Left cardiac atrium (tissue), 4 donors: ENCODE measurements at places on chromosomes 7 and 10. TPM values are rescaled to one million over a fixed set of nuclear protein-coding genes. Genes with fewer than 3 reads are reported as not detected.
A peak's percentile ranks its signal among the peaks of the same experiment; 100 is the strongest.

MINDY3 gene
- 19.9 TPM for total RNA-seq

DPP6 gene
- 0.56 TPM for total RNA-seq

PLXNA4 gene
- total RNA-seq, result 30.1 TPM

CREM gene
- 41.0 TPM for total RNA-seq

INA gene
- total RNA-seq, result not detected

SUN3 gene
- not detected for total RNA-seq

NPC1L1 gene
- total RNA-seq, result 0.10 TPM

CTTNBP2 gene
- total RNA-seq, result 7.0 TPM

UCN3 gene
- total RNA-seq, result not detected

CUEDC2 gene
- total RNA-seq, result 66.3 TPM

GRCh38 chr7:157329447-157329846 lies 7.4 kb upstream of the DNAJB6 start:
- DNase-seq, result no peak

DNA sequence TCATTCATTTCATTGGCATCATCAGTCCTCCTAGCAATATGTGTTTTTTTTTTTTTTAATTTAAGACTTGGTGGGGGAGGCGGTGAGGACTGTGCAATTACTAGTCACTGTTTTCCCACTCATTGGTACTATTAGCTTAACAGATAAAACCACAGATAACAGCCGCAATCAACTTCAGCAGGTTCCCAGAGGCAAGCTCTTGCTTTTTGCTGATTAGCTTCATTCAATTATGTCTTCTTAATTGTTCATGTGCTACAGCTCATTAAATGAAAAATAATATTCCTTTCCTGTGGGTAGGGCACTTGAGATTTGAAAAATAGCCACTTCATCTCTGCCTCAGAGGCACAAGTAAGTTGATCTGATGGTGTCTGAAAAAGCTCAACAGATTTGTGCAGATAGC lies 215.5 kb downstream of the PCDH15 start:
- no peak for DNase-seq

DNA sequence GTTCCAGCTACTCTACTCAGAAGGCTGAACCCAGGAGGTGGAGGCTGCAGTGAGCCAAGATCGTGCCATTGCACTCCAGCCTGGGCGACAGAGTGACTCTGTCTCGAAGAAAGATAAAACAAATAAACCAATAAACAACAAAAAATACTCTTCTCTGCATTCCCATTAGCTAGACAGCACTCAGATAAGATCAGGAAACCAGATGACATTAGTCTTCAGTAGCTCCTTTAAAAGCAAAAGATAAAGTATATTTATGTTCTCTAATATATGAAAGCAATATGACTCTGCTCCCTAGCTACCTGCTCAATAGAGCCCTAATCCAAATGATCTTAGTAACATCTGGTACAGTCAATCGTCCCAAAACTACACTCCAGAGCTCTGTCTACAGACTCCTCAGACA lies 212.9 kb downstream of the ELMO1 start:
- DNase-seq, result no peak

- no peak for DNase-seq
Observed at GRCh38 chr7:127177156-127177555, 75.6 kb downstream of the GRM8 start.

DNA sequence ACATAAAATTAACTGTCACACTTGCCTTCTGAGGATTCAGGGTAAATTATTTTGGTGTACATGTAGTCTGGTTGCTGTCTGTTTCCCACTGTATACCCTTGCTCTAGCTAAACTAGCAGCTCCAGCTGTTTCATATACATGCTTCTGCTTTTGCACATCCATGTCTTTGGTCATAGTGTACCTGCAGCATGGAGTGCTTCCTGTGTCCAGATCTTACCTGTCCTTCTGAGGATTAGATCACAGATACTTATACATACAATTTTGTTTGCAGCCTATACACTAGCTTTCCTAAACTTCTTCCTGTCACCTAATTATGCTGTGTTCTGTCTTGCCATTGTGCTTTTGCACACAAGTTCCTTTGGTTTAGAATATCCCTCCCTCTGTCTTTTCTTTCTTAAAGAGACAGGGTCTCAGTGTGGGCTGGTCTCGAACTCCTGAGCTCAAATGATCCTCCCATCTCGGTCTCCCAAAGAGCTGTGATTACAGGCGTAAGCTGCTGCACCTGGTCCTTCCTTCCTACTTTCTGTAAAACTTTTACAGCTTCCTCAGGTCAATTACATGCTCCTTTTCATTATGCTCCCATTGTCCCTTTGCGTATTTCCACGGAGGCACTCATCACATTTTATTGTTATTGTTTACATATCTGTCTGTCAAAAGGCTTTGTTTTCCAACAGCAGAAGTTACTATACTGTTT lies 33.8 kb downstream of the TPST1 start:
- no peak for DNase-seq

DNA sequence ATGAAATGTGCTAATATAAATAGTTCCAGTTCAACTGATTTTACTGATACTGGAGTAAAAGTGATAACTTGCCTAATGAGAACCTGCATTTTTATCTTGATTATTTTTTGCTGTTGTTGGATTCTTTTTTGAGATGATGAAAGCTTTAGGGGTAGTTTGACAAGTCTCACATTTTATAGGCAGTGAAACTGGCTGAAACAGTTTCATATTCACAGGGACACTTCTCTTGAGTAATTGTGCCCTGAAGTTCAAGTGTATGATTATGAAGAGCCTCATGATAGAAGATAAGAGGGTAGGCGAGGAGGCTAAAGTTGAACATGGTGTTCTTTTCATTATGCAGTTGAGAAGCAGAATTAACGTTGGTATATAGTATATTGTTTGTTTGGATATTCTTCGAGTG lies 5.1 kb downstream of the AUTS2 start:
- no peak for DNase-seq

GRCh38 chr10:120607016-120607709 lies 150.1 kb downstream of the PLPP4 start:
- no peak for DNase-seq

DNA sequence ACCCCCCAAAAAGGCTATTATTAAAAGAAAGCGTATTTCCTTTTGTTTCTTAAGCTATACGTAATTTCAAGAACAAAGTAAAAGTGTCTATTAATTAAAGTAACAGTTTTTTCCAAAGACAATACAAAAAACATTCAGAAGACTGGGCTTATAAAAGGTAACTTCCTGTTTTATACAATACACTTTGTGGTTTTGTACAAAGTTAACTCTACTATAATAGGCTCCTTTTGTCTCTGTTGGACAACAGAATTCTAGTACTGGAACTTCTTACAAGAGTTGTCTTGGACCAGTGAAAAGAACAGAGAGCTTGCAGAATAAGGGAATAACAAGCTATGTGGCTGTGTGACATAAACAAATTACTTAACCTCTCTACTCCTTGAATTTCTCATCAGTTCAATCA lies 21.5 kb downstream of the SFMBT2 start:
- DNase-seq, result no peak

DNA sequence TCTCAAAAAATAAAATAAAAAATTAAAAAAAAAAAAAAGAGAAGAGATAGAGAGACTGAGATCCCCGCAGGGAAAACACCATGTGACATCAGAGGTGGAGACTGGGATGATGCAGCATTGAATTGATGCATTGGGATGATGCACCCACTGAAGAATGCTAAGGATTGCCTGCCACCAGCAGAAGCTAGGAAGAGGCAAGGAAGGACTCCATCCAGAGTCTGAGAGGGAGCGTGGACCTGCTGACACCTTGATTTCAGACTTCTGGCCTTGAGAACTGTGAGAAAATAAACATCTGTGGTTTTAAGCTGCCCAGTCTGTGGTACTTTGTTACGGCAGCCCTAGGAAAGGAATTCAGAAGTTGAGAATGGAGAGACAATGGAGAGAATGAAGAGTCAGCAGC lies 89.8 kb upstream of the PRPS1L1 start:
- DNase-seq, result no peak

DNA sequence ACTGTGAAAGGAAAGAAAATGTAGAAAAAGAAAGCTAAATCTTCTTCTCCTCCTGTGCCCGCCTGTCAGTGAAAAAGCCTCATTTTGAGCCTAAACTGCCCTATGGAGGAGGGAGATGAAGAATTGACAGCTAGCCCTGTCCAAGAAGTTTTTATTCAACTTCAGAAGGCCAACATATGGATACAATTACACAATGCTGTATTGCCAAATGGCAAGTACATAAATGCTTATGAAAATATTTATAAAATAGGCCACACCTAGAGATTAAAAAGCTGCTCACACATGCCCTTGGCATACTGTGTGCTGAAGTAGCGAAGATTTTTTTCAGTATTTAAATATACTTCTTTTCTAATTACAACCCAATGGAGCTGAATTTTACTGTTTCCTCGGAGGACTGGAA lies 65.1 kb upstream of the NEBL start:
- DNase-seq, result no peak

GRCh38 chr7:103731169-103731568 lies 258.3 kb downstream of the RELN start:
- no peak for DNase-seq

GRCh38 chr7:4714161-4714700 lies 32.1 kb downstream of the FOXK1 start:
- no peak for DNase-seq

GRCh38 chr10:113644185-113645120 lies 19.4 kb downstream of the NRAP start:
- peak; percentile 42 for DNase-seq

- DNase-seq, result no peak
Observed at GRCh38 chr7:7976677-7977076, 8.1 kb downstream of the GLCCI1 start.

GRCh38 chr10:100664316-100665149 lies 80.8 kb upstream of the PAX2 start:
- no peak for DNase-seq

DNA sequence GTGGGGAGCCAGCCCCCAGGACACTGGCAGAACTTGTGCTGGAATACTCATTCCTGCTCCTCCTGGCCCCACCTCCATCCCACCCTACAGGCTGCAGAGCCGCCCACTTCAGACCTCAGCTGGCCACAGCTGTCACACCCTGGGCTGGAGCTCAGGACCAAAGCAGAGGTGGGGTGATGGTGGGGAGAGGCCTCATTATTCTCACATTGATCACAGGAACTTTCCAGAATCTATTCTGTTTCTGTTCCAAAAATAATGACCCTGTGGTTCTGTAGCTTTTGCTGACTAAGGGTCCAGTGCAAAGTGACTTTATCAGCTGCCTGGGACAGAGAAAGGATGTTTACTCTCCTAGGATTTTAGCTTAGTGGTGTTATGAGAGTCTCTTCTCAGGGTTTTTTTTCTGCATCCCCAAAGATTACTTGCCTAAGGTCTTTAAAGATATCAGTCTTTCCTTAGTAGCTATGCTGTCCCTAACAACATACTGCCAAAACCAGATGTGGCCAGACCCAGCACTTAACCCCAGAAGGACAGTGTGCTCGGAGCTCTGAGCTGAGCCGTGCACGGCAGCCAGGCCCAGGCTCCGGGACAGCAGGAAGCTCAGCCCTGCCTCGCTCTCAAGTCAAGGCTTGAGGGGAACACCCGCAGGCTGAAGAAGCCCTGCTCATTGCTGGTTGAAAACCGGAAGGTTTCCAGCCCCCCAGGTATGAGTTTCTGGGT lies 223.3 kb downstream of the MLLT10 start:
- no peak for DNase-seq

GRCh38 chr10:4670737-4671136 lies 155.3 kb upstream of the AKR1E2 start:
- DNase-seq, result no peak

DNA sequence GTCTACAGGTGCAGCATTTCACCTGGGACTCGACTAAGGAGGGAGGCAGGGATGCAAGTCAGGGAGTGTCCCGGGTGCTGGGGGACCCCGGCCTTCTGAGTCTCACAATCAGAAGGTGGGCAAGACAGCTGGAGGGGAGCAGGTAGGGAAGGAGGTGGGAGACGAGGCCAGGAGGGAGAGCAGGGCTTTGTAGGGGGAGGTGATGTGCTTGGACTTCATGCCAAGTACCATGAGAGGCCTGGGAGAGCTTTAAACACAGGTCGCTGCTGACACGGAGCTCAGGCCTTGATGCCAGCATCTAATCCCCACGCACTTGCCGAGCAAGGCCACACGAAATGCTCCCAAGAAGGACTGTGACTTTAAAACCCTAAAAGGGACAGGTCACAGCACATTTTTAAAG lies 244.7 kb downstream of the ADARB2 start:
- no peak for DNase-seq

- DNase-seq, result no peak
Observed at GRCh38 chr10:94211169-94211510, 151.6 kb downstream of the NOC3L start.

DNA sequence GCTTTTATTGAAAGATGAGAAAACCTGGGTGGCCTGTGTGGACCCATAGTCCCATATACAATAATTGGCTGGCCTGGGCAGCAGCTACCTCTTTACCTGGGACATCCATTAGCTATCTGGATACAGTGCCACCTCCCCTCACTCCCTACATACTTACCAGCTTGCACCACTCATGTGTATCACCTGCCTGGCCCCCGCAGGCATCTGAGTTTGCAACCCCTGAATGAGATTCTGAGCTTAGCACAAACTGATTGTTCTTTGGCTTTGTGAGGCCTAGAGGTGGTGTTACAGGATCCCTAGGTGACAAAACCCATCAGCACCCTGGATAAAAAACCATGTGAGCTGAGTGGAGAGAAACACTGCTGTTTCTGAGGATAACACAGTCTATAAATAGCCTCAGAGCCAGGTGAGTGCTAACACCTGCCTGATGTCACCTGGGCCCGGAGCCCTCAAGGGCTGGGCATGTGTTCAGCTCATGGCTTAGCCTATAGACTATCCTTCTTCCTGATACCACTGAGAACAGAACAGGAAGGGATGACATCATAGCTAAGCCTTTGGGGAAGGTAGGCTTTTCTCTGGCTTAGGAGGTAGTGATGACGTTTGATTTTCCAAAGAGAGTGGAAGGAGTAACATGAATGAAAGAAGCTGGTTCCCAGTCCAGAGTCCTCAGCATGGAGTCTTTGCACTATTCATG lies 2.6 kb upstream of the PPIF start:
- no peak for DNase-seq
